ENCODE measurements at places on chromosomes 7 and 10.

DNA sequence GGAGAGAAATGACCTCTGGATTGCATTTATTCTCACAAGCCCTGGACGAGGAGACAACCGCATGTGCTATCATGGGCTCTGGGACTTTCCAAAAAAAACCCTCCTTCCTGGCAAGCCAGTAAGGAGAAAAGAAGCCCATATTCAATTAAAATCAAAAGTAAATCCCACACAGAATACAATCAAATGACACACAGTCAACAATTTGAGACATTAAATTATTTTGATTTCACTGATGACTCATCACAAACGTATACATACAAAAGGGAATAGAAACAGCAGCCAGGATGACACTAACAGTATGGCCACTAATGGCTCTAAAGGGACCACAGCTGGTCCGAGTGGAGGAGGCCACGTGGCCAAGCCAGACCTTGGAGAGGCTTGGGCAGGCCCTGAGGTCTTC lies 24.9 kb downstream of the LRRC20 start:
- no peak for DNase-seq

- DNase-seq: peak; percentile 67
These were observed at the start of gene PRR15 for GRCh38 chr7:29563590-29564495. Gene PRR15, plus strand, starts transcription at chr7:29563835. Its CDS starts 2,495 bp downstream, at chr7:29566330.

- peak; percentile 85 for DNase-seq
These were observed 268.4 kb upstream of the NPVF start for GRCh38 chr7:25496476-25497368.

DNA sequence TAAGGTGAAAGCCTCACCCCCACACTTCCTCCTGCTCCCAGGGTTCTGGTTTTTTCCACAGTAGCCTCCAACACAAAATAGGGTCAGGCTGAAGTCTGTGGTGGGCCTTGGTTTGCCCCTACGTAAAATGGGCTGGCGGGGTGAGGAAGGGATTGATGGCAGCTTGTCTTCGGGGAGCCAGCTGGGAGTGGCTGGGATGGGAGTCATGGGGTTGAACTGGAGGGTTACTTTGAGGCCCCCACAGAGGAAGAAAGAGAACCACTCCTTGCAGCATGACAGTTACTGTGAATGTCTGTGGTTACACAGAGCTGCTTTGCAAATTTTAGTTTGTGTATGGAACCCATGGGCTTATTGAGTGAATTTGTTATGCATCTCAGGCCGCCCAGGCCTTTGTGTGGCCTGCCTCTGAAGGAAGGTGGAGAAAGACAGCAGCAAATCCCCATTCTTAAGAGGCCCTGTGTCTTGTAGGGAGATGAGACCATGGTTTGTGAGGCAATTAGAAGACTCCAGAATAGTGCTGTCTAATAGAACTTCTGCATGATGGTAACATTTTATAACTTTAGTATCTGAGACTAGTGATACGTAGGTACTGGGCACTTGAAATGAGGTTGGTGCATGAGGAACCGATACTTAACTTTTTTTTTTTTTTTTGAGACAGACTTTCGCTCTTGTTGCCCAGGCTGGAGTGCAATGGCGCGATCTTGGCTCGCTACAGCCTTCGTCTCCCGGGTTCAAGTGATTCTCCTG lies 8.1 kb downstream of the TRIM8 start:
- no peak for DNase-seq

DNA sequence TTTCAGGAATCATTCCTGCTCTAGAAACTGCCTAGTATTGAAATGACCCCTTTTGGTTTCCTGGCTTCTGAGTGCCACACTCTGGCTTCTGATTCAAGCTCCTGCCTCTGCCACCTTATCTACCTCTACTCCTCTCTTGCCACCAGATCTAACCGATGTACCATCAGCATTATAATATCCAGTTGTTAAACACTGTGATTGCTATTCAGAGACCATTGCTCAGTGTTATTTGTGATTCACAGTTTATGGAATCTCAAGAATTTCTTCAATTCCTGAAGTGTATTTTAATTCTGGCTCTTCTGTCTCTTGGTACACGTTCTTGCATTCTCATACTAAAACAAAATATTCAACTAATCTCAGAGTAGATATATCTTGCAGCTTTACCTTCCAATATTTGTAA lies 88.7 kb downstream of the DYNC1I1 start:
- no peak for DNase-seq
